ENCODE measurements at places on chromosomes 6 and 20.

DNA sequence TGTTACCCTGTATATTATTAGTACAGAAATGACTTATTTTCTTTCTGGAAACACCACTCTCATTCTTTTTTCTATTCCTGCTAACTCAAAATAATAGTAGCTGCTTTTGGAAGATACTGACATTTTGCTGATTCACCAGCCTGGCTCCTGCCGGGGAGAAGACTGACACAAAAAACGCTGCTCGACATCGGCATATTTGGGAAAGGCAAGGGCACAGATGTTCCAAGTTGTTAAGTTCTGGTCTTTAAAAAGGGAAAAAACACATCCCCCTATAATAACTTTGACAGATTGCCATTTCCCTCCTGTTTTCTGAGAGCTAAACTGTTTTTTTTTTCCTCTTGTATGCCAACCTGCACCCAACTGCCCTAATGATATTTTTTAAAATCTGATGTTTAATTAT is 55.4 kb downstream of the CTNNBL1 start:
- no peak for DNase-seq

DNA sequence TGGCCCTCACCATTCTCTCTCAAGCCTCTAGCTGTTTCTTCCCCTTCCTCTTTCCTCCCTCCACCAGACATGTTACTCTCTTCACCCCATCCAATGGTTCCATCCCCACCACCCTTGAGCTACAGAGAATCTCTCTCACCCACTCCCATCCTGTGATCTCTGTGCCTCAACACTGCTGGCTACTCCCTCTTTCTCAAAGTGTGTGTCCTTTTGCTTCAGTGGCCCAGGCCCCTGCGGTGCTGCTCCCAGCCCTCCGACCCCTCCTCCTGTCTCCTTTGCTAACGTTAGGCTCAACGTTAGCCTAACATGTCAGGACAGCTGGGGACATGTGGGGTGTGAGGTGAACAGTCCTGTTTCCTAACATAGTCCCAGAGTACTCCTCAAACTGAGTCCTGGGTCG is 5.9 kb downstream of the NELFE start:
- DNase-seq: no peak

DNA sequence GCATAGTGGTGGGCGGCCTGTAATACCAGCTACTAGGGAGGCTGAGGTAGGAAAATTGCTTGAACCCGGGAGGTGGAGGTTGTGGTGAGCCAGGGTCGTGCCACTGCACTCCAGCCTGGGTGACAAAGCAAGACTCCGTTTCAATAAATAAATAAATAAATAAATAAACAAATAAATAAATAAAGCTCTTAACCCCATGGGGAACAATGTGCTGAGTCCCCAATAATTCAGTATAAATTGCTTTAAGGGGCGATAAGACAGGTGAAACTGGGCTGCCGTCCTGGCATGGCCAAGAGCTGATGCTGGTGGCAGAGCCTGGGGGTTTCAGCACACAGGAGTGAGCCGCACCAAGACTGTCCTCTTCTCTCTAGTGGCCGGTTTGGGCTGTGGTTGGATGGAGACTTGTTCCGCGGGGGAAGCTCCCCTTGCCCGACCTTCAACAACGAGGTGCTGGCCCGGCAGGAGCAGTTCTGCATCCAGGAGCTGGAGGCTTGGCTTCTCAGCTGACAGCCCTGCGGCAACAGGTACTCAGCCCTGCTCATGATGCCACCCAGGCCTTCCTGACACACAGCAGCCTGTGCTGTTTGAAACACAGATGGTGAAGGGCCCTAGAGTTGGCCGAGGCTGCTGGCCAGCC is 13.1 kb downstream of the TLDC2 start:
- DNase-seq: no peak

DNA sequence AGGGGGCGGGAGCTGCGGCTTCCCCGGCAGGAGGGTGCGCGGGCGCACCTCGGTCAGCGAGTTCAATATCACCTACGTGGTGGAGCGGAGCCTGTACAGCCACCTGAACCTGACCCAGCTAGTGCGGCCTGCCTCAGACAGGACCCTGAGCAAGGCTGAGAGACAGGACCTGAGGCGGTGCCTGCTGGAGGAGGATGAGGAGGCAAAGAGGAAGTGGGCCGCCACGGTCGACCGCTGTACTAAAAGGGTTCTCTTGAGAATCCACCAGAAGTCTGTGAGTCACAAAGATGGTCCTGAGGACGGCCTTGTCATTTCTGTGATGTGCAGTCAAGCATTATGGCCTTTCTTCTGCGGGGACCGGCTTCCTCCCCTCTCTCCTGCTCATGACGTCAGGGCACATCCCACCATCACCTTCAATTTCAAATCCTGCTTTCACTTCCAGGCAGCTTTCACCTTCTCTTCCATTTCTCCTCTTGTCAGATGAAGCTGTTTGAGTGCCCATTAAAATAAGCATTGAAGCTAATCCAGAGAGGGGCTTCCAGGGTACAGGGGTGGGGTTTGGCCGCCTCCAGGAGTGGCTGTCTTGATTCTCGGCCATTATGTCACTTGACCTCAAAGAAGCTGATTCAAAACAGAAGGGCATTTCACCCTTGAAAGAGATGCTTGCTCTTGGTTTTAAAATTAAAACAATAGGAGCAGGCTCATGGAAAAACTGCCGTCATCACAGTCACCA is 177.6 kb downstream of the SASH1 start:
- DNase-seq: no peak

DNA sequence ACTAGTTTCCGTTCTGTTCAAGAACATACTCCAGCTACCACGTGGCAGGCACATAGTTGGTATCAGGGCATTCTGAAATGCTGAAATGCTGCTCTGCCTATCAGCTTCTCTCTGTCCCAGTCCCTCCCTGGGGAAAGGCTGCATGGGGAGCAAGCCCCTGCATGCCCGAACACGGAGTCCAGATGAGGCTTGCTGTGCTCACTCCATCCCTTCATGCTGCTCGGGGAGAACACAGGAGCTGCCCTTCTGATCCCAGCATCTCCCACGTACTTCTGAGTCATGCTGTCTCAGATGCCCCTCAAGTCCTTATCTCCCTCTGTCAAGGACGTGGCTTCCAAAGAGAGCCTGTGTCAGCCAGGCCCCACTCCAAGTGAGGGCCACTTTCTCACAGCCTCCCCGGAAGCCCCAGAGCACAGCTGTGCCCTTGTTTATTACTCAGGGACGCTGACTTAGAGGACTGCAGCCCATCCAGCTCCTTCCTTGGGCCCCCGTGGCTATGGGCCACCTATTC is 29.4 kb downstream of the THBS2 start:
- DNase-seq: no peak

DNA sequence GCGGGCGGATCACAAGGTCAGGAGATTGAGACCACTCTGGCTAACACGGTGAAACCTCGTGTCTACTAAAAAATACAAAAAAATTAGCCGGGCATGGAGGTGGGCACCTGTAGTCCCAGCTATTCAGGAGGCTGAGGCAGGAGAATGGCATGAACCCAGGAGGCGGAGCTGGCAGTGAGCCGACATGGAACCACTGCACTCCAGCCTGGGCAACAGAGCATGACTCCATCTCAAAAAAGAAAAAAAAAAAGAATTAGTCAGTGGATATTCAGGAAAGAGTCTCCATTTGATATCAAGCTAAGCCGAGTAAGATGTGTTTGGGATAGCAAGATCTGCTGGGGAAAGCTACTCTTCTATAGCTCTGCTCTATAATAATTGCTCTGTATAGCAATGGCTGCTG is 41.0 kb downstream of the MOCS1 start:
- no peak for DNase-seq

DNA sequence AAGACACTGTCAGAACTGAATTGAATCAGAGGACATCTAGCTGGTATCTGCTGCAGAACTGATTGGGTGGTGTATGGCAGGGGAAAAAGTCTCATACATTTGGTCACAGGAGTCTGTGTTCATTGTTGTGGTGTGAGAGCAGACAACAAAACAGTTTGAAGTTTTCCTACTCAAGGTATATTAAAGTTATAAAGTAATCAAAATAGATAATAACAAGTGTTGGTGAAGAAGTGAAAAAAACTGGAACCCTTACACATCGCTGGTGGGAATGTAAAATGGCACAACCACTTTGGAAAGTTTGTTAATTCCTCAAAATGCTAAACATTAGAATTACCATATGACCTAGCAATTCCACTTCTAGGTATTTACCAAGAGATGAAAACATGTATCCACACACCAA is 24.7 kb downstream of the SRPK1 start:
- DNase-seq: no peak

DNA sequence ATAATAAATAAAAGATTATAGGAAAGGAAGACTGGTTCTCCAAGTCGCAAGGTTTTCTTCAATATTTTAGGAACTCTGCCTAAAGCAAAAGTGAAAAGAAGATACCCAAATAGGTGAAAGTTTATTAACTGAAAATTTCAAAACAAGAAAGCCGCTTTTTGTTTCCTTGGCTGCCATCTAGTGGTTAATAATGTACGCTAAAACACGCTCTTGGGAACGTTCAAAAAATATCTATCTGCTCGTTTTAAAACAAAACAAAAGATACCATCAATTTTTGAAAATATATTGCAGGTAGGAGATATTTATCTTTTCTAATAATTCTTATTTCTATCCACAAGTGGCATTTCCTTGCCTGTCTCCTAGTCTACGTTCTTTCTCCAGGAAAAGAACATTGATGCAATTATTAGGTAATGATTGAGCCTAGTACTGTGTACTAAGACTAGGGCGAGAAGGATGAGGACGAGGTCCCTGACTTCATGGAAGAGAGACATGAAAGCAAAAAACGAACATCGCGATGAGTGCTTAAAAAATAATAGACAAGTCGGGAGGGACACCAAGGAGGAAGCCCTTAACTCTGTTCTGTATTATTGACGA is 97.2 kb downstream of the SPTLC3 start:
- DNase-seq: no peak

DNA sequence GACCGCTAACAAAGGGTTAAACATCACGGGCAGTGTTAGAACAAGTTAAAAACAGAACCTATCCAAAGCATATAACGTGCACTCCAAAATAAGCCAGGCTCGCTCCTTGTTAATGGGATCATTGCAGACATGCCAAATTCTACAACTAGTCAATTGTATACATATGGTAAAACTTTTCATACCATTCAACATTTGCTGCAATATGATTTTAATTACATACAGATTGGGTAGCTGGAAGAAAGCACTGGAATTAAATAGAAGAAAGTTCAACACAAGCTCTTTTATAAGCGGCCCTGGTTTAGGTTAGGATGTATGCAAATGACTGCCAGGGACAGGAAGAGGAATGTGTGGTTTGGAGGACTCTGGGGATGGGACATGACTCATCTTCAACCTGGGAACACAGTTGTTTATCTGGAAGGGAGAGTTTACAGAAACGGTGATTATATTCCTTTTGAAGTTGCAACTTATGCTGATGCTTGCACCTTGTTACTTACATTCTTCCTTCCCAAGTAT is 62.5 kb upstream of the TIAM2 start:
- DNase-seq: no peak

DNA sequence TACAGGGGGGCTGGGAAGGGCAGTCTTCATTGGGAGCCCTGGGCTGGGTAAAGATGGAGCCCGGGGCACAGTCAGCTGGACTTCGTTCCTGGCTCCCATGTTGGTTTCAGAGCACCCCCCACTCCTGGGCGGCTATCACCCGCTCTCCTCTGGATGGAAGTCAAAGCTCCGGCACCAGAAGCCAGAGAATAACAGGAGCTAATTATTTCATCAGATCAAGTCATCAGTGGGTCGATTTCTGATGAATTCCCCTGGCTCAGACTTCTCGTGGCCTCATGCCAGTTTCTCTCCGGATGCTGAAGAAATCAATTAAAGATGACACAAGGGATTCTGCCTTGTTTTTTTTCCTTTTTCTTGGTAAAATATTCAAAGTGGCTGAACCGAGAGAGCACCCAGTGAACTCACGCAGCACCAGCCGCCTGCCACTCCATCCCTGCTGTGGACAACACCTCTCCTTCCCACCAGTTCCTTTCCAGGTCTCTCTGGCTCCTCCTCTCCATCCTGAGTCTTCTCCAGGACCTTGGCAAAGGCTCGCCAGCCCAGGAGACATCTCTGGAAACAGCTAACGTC is 22.5 kb downstream of the SULF2 start:
- DNase-seq: no peak

DNA sequence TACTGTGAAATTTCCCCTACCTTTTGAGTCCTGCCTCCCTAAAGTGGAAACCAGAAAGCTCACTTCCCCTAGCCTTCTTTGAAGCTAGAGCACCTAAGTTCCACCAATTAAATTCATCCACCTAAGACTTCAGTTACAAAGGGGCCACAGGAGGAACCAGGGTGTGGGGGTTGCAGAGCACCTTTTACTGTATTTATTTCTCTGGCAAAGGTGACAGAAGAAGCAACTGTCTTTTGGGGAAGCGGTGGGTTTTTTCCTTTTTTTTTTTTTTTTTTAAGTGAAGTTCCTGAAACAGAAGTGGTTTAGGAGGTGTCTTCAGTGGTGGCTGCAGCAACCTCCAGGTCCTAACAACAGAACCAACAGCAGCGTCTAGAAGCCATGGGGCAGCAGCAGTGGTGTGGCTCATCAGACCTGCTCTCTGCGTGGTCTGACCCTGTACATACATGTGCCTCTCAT is 13.1 kb downstream of the PSMB9 start:
- DNase-seq: no peak

GRCh38 chr6:7647504-7647903 is 57.5 kb downstream of the SNRNP48 start:
- peak; percentile 7 for DNase-seq

- no peak for DNase-seq
Observed at GRCh38 chr6:46134216-46134615, 4.4 kb downstream of the ENPP4 start.

DNA sequence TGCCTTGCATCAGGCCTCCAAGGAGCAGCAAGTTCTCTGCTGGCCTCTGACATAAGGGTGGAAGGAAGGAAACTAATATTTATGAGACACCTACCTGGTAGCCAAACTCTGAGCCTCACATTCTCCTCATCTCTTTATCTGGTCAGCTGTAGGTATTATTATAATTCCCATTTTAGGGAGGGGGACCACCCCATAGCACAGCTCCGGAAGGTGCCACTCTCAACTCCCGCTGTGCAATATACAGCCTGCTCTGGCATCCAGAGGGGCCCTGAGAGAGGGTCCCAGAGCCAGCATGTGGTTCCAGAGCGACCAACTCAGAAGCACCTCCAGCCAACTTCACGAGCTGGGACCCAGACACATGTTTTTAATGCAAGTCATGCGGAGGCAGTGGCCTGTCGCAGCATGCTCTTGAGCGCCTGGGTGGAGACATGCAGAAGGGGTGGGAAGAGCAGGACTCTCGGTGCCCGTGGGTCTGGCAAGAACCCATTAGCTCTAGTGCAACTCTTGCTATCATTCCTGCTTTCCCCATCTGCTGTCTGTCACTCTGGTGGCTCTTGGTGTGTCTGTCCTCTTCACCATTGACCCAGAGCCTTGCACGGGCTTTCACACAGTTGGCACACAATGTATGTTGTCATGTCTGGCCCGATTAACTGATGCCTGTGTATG is 15.0 kb upstream of the MYMX start:
- DNase-seq: no peak

- peak; percentile 14 for DNase-seq
Observed at GRCh38 chr6:161439093-161439492, 165.2 kb upstream of the AGPAT4 start.

DNA sequence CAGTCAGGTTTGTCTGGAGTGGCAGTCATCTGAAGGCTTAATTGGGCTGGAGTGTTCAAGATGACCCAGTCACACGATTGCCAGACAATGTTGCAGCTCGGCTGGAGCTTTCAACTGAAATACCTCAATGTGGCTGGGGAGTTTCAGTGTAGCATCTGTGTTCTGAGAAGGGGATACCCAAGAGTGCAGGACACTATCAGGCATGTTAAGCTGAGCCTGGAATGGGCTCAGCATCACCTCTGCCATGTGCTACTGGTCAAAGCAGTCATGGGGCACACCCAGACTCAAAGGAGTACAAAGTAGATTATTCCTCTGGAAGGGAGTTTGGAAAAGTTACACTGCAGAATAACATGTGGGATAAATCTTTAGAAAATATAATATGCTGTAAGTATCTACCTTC is 363.9 kb downstream of the KIF16B start:
- DNase-seq: no peak

Measured in activated CD4-positive, alpha-beta T cell treated with anti-CD3 and anti-CD28 coated beads for 36 hours (primary cell).